ENCODE measurements at places on chromosomes 11 and 22.

- DNase-seq, result no peak
Measured at GRCh38 chr11:25423436-25424199, 908.3 kb upstream of the ANO3 start.

DNA sequence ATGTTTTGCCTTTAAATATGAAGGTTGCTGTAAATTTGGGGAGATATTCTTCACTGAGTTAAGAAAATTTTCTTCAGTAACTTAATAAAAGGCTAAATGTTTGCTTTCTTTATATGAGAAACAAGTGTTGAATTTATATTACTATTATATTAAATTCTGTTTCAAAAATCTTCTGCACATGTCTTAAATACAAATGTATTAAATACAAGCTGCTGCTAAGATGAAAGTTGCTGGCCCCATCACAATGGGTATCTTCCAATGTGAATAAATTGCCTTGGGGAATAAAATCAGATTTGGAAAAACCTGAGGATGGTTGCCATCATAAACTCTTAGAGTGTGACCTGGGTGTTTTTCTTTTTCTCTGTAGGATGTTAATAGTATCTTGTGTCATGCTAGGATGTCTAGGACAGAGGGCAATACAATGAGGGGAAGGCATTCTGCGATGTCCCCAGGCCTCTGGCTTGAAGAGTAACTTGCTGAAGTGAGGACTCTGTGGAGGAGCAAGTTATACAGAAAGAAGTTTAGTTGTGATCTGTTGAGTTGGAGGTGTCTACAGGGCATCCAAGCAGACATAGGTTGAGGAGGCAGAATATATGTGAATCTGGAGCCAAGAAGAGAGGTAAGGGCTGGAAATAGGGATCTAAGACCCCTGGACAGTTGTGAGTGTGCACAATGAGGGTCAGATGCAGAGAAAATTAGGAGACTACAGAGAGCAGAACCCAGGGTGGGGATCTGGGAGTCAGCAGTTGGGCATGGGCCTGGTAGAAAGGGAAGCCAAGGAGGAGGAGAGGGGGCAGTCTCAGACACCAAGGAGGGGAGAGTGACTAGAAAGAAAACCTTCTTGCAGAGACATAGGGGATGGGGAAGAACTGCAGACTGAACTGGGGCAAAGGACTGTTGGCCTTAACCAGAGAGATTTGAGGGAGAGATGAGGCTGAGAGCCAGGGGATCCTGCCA lies 4.8 kb downstream of the IGLL5 start:
- no peak for DNase-seq

- no peak for DNase-seq
Measured at GRCh38 chr11:30107899-30108298, 91.1 kb upstream of the KCNA4 start.

GRCh38 chr11:62905296-62905695 lies 15.9 kb downstream of the CHRM1 start:
- DNase-seq, result no peak

- DNase-seq, result no peak
Measured at GRCh38 chr22:29141078-29141688, 64.5 kb upstream of the EMID1 start.

- no peak for DNase-seq
Measured at GRCh38 chr11:27184458-27185312, 144.1 kb downstream of the BBOX1 start.

DNA sequence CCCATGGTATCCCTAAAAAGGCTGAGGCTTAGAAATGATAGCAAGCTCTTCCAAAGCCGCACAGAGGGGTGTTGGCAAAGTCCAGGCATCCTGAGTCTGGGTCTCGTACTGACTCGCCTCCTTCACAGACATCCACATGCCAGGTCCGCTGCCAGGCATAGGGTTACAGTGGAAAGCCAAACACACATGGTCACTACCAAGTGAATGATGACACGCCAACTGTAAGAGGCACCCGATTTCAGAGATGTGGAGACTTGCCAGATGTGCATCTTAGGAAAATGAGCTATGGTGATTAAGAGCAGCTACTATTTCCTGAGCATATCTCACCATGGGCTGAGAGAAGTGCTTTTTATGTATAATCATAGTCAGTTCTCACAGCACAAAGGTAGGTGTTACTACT lies 314.9 kb downstream of the MIAT start:
- no peak for DNase-seq

GRCh38 chr11:44943118-44943517 lies 7.6 kb downstream of the TP53I11 start:
- no peak for DNase-seq

Measured in activated CD4-positive, CD25-positive, alpha-beta regulatory T cell treated with anti-CD3 and anti-CD28 coated beads, Interleukin-2, amount 50 U/mL, for 16 hours (primary cell).